ENCODE measurements at places on chromosomes 3 and 15.

GRCh38 chr3:9403463-9403862, 6.0 kb downstream of the SETD5 start:
- DNase-seq = no peak

DNA sequence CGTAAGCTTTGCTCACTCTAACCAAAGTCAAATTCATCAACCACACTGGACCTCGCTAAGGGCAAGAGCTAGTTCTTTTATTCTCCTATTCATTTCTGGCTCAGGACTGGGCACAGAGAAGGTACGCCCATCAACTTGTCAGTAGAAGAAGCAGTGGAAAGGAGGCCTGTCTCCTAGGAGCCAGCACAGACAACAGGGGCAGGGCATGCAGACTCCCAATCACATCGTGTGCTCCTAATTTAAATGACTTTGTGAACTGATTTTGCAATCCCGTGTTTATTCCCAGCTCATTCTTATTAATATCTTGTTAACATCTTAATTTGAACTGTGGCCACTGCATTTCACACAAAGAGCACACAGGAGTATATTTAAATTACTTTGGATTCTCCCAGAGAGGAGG, 161.1 kb upstream of the BCL6 start:
- no peak for DNase-seq

GRCh38 chr3:150567328-150567727, 20.7 kb downstream of the EIF2A start:
- no peak for DNase-seq

GRCh38 chr3:11601446-11602238, 42.1 kb downstream of the VGLL4 start:
- peak; percentile 34 for DNase-seq

- no peak for DNase-seq
Observed at GRCh38 chr3:12433823-12434222, 50.5 kb upstream of the TSEN2 start.

GRCh38 chr3:143222505-143222904, 102.9 kb downstream of the CHST2 start:
- DNase-seq = no peak

DNA sequence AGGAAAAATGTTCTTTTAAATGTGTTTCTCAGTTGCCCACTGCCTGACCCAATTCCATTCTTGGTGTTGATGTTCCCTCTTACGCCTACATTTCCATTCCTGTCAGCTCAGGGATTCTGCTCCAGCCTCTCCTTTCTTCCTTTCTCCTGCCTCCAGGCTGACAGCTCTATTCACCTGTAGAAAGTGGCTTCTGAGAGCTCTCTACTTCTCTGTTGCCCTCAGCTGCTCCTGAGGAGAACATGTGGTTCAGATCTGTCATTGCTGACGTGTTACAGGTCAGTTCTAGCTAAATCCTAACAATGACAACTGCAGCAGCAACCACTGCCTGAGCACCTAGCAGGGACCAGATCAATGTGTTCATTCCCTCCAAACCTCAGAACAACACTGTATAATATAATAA, 144.9 kb upstream of the PLAAT1 start:
- no peak for DNase-seq

DNA sequence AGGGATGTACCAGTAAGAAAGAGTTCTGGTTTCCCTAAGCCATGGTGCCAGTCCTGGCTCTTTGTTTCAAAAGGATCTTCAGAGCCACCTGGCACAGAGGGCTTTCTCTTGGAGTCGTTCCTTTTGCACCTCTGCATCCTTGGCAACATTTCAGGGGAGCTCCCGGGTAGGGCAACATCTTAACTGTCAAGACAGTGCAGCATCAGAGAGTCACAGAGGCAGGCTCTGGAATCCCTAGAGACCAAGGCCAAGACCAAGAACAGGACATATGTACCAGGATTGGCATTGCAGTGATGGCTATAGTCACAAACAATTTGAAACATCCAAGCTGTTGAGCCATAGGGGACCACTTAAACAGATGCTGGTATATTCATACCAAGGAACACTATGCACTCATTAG, 129.4 kb upstream of the ADPGK start:
- no peak for DNase-seq

GRCh38 chr15:86135041-86135440, 55.4 kb downstream of the AGBL1 start:
- DNase-seq = no peak

GRCh38 chr3:125381743-125382142, 6.6 kb upstream of the ZNF148 start:
- no peak for DNase-seq

GRCh38 chr3:143712522-143712921, 135.7 kb downstream of the SLC9A9 start:
- no peak for DNase-seq

DNA sequence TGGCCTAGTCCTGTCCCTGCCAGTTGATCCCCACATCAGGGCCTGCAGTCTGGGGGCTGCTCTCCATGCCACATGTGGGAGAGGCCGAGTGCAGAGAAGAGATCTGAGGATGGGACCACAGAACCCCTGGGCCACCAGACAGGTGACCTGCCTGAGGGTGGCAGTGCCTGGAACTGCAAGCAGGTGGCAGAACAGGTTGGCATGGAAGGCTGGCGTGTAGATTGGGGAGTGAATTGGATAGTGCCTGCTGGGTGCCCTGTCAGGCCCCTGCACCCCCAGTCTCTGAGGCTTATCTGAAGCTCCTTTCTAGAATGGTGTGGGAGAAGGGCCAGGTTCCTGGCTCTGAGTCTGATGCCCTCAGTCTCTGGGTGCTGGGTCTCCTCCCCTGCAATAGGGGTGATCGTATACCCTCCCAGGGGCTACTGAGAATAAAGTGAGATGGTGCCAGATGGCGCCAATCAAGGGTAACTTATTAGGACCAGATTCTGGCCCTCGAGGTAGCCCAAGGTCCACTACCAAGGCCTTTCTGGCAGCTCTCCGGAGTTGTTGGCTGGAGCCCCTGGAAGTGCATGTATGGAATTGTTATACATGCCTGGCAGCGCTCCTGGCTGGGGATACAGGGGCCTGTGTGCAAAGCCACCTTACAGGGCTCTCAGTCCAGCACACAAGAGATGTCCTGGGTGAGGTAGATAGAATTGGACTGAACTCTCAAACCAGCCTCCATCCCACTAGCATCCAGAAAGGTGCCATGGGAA, 15.7 kb downstream of the C3orf18 start:
- DNase-seq = no peak

GRCh38 chr3:126609909-126610308, 45.0 kb downstream of the TXNRD3 start:
- no peak for DNase-seq

DNA sequence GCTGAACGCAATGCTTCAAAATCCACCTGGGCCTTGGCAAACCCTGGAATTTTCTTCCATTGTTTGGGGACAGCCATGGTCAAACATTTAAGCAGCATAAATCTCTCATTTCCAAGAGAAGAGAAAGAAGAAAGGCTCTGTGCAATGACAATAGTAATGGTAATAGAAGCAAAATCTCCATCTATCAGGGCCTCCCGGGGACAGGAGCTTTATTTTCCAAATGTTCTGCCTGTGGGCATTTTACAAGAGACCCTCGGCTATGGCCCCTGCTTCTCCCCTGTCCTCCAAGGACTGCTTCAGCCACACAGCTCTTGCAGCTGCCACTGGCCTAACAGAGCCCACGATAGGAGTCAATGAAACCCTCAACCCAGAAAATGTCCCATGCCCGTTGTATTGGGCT, 12.7 kb upstream of the FAM240A start:
- DNase-seq = no peak

GRCh38 chr3:38455639-38456430, 2.1 kb downstream of the ACVR2B start:
- DNase-seq = no peak

DNA sequence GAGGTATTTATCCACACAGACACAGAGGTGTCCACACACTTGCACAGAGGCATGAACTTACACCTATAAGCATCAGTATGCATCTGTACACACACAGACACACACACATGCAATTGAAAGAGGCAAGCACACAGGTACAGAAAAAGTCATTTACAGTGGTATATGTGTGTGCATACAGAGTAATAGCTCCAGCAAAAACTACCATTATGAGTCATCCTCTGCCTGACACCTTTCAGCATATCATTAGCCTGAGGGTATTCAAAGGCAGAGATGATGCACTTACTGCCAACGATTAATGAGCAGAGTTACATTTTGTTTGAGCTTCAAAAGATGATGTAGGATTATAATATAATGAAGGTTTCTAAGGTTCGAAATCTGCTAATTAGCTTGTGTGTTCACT, 100.3 kb upstream of the TPRG1 start:
- no peak for DNase-seq

DNA sequence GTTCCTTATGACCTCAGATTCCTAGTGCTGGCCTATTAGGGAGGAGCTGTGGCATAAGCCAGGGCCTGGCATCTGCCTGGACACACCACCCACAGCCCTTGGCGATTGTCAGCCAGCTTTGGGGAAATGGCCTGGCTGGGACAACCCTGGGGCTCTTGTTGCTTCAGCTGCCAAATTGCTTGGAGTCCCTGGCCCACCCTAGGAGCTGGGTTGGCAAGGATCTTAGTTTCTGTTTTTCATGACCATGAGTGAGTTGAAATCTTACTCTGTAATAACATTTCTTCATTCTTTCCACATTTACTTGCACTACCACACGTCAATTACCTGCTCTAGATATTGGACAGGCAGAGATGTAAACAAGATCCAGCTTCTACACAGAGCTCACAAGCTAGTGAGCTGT, 1.9 kb upstream of the MYZAP start:
- no peak for DNase-seq

DNA sequence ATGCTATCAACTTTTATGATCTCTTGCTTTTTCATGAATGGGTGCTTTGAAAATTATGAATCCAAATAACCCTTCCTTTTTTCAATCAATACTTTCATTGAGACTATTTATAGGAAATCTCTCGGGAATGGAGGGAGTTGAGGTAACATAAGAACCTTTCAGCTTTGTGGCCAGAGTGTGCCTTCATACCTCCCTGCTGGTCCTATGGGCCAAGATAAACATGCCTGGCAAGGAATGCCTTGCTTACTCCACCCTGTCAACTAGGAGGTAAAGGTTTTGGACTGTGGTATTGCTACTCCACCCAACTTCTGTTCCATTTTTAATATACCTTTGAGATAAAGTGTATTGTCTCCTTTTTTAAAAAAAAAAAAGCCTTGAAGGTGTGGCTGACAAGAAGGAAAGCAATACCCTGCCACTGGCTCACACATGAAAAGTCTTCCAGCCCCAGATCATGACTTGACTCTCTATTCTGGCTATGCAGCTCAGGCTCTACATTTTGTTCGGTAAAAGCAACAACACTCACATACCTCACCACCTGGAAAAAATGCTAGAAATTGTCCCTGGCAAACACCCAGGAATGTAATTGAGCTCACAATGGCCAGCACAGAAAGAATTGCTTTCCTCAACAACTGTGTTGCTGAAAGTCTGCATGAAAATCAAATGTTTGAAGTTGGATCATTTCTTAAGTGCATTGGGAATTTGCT, 35.8 kb downstream of the COL8A1 start:
- DNase-seq = no peak

DNA sequence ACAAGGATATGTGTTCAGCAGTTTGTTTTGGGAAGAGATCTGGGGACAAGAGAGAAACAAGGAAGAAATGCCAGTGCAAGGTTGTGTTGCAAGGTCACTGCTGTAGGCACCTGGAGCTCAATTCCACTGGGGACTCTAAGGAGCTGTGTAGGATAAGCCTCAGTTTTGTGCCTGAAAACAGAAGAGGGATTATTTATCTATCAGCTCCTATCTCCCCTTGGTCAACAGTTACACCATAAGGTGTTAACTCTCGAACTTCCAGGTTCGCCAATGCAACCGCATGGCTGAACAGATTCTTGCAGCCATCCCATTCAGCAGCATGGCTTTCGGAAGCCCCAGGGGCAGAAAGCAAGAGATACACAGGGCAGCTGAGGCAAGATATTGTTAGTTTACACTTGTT, 41.6 kb upstream of the CNOT10 start:
- no peak for DNase-seq

- no peak for DNase-seq
Observed at GRCh38 chr15:64099379-64099778, 3.6 kb downstream of the SNX1 start.

- no peak for DNase-seq
Observed at GRCh38 chr3:177561769-177562392, 364.6 kb upstream of the TBL1XR1 start.

- no peak for DNase-seq
Observed at GRCh38 chr15:49155834-49156627, 632 bp upstream of the COPS2 start.

GRCh38 chr3:180408654-180409053, 193.3 kb upstream of the TTC14 start:
- DNase-seq = no peak

- DNase-seq = no peak
Observed at GRCh38 chr15:40282869-40283614, at the start of gene ANKRD63. Gene ANKRD63, minus strand, starts transcription at chr15:40283064. Its CDS starts 478 bp downstream, at chr15:40282586.

DNA sequence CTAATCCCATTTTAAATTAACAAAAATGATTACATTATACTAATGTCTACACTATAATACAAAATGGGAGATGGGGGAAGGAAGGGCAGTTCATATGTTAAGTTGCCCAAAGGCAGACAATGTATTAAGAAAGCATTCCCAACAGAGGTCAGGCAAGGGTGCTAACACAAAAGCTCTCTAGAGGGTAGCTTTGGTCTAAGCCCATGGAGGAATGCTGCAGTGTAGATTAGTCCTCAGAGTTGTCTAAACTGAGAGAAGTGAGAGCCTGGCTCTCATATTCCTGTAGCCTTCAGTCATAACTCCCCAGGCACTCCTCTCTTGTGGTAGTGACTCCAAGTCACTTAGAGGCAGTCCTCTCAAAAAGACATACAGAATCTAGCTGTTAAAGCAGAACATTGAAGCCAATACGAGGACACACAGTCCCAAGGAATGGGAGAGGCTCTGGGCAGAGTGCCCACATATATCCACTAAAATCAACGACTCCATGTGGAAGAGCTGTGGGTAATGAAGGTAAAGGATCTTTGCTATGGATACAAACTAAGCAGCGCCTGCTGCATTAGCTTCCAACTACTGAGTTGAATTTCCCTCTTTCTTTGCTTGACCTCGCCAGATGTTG, 14.5 kb downstream of the NEK10 start:
- no peak for DNase-seq

DNA sequence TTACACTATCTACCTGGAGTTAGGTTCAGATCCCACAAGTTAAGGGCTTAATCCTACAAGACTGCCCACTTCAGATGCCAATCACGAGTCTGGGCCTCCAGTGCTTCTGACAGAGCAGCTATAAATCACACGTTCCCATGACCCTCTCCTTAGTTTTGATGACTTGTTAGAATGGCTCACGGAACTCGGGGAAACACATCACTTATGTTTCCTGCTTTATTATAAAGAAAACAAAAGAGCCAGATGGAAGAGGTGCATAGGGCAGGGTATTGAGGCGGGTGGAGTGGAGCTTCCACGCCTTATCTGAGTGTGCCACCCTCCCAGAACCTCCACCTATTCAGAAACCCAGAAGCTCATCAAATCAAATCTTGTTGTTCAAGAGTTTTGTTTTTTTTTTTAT, 170.8 kb downstream of the MOBP start:
- no peak for DNase-seq

- DNase-seq = no peak
Observed at GRCh38 chr15:68610825-68611224, 32.0 kb downstream of the CORO2B start.

Measured in hippocampal formation (tissue), 2 donors.